Tongue (tissue), 3 donors: ENCODE measurements at places on chromosomes 5 and 9. TPM values are rescaled to one million over a fixed set of nuclear protein-coding genes. Genes with fewer than 3 reads are reported as not detected.

GRCh38 chr5:177459819-177460628 lies 13.4 kb downstream of the DBN1 start:
- DNase-seq: no peak

- DNase-seq: no peak
Measured at GRCh38 chr9:105150991-105151685, 93.3 kb upstream of the SLC44A1 start.

- no peak for DNase-seq
Measured at GRCh38 chr5:107539726-107540330, 130.9 kb downstream of the EFNA5 start.

DNA sequence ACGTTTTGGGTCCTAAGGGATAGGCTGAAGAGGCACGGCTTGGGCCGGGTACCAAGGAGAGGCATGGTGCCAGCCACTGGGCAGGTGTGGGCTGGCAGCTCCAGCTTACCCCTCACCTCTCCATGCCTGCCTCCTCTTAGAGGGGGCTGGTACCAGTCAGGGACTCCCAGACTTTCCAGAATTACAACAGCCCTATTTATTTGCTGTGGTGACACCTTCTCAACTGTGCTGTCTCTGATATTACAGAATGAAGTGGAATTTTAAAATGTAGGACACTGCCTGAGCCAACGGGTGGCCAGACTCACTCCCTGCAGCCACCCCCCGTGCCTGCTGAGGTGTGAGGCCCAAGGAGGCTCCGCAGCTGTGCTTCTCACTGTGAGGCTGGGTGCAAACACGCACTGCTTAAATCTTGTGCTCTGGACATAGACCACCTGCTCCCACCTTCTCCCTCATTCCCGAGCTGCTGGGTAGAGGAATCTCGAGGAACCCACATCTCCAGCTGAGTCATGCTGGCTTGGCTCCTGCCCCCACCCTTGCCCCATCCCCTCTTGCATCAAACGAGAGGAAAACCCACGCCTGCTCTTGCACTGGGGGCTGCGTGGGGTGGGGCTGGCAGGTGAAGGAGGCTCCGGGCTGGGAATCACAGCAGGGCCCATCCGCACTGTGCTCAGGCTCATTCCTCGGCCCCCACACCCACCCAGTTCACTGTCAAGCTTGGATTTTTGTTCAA lies 47.9 kb downstream of the PRRT1B start:
- no peak for DNase-seq

GRCh38 chr5:175750511-175750931 lies 92.7 kb downstream of the HRH2 start:
- DNase-seq: no peak

The GPR21 gene
- total RNA-seq: 2.6 TPM
